ENCODE measurements at places on chromosomes 1 and 21.
A peak's percentile ranks its signal among the peaks of the same experiment; 100 is the strongest.

DNA sequence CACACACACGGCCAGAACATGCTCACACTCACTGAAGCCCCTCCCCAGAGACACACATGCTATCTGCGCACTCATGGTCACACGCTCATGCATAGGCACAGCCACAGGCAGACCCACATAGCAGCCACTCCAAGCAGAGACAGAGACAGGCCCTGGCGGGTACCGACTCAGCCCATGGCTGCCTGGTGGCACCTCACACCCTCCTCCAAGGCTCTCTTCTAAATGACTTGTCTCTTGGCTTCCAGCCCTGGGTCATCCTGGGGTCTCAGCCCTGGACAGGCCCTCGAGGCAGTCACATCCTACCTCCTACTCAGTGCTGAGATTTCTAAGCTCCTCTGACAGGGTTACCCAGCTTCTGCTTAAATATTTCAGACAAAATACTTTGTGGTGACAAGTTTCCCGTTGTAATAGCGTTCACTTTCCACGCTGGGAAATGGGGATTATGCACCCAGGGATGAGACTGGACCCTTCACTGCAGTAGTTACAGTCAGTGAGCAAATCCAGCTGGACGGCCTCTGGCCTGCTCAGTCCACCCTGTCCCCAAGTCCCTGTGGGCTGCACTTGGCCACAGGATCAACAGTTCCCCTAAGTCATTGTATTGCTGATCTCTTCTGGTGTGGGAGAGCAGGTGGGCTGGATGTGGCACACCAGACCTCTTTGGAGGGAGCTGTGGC is 2.9 kb upstream of the NFASC start:
- DNase-seq, result no peak

DNA sequence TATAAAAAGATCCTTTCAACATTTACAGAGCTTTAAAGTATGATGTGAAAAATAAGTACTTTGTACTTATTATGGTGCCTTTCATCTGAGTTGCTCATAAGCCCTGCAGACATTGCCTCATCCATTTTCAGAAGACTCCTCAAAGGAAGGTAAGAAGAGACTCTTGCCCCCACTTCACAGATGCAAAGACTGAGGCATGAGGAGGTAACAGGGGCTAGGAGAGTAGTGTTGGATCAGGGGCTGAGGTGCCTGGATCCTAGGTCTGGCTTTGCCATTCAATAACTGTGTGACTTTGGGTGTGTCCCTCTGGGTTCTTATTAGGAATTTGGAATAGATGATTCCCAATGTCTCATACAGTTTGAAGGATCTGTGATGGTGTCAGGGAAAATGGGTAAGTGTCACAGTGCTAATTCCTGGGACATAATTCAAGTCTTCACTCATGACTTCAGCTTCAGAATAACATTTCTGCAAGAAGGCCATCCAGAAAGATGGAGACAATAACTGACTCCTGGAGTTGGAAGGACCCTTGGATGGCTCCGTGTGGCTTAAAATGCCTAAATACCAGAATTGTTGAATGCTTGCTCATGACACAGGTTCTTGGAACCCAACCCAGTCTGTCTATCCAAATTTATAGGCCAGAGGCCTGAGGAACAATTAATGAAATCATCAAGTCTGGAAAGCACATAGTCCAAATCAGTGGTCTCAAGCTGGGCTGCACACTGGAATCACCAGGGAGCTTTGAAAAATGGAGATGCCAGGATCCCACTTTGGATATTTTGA is 93.1 kb upstream of the RUNX1 start:
- no peak for DNase-seq

GRCh38 chr1:238257018-238257621 is 366.4 kb upstream of the ZP4 start:
- DNase-seq, result no peak

- peak; percentile 30 for DNase-seq
Observed at GRCh38 chr1:206757524-206758266, 12.9 kb upstream of the IL19 start.

- DNase-seq, result no peak
Observed at GRCh38 chr21:43953021-43953420, 59.1 kb upstream of the TRAPPC10 start.

Data from activated CD4-positive, alpha-beta T cell treated with anti-CD3 and anti-CD28 coated beads, Interleukin-2, amount 50 U/mL, for 1 hour (primary cell).